ENCODE measurements at places on chromosomes 1 and 21.

DNA sequence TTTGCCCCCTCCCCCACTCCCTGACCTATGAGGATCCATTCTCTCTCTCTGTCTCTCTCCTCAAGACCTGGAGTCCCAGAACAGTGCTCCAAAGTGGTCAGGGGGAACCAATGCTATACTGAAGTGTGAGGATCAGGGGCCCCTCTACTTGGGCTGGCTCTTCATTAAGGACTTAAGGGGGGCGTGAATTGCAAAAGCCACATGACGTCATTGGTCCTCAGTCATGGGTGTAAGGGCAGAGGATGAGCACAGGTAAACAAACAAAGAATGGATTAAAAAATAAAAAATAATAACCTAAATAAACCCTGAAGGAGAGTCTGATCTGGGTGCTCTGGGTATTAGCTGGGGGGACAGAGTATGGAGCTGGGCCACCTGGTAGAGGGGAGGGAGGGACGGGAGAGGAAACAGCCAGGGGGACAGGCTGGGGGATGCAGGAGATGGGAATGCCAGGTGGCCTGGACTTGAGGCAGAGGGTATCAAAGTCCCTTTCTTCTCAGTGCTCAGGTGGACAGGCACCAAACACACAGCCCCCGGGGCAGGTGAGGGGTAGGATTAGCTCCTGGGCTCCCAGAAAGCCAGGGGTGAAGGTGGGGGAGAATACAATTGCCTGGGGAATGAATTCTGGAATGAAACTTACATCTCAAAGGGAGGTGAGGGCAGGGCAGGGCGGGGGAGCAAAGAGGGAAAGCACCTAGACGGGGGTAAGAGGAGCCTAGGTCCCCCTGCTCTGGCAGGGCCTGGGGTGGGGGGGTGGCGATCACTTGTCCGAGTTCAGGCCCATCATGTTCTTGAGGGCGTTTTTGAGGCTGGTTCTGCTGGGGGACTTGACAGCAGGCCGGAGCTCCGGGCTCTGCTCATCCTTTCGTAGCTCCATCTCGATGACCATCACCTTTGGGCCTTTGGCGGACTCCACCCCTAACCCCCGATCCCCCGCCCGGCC is 4.6 kb downstream of the MPZ start:
- no peak for DNase-seq

GRCh38 chr1:65147424-65148177 is 402 bp upstream of the AK4 start:
- no peak for DNase-seq

DNA sequence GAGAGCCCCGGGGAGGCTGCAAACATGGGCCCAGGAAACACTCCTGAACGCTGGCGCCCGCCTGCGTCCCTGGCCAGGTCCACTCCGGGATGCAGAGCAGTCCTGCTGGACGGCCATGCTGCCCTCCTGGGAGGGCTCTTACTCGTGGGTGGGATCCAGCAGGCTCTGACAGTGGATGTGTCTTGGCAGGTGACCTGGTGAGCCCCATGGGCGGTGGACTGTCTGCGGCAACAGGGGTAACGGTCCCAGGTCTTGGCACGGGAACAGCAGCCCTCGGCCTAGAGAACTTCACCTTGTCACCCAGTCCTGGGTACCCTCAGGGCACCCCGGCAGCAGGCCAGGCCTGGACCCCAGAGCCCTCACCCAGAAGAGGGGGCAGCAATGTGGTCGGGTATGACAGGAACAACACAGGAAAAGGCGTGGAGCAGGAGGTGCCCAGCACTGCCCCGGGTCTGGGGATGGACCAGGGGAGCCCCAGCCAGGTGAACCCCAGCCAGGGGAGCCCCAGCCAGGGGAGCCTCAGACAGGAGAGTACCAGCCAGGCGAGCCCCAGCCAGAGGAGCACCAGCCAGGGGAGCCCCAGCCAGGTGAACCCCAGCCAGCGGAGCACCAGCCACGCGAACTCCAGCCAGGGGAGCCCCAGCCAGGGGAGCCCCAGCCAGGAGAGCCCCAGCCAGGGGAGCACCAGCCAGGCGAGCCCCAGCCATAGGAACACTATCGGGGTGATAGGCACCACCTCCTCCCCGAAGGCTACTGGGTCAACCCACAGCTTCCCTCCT is 39.8 kb downstream of the UMODL1 start:
- no peak for DNase-seq

GRCh38 chr1:2525920-2526823 is at the start of gene PANK4:
Gene PANK4 (minus strand): TSS chr1:2526596. CDS start chr1:2526587, 9 bp downstream.
- peak; percentile 87 for DNase-seq

DNA sequence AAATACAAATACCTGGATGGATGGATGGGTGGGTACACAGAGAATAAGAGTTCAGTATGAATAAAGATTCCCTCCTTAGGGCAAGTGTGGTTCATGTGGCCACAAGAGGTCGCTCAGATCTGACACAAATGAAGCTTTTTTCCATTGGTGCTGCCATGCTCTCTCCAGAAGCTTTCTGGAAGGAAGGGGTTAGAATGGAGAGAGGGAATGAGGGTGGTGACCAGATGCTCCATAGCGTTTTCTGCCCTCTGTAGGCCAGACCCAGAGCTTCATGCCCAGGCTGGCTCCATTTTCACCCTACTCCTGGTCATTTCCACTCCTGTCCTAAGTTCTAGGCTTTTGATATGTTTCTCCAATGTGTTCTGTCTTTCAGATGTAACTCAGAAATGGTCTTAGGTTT is 3.3 kb upstream of the FCRL6 start:
- DNase-seq: peak; percentile 9

DNA sequence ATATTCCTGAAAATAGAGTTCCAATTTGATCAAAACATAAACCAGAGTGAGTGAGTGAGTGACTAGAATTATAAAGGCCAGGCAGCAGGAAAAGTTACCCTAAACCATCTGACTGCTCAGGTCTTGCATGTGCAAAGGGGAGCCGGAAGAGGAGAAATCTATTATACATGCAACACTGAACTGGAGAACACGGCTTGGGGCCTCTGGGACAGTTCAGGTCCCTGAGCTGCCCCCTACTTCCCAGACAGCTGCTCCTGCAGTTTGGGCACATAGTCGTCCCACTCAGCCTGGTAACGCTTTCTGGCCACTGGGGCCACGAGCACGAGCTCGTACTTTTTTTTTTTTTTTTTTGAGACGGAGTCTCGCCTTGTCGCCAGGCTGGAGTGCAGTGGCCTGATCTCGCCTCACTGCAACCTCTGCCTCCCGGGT is 40.1 kb downstream of the PTPRC start:
- DNase-seq: no peak

DNA sequence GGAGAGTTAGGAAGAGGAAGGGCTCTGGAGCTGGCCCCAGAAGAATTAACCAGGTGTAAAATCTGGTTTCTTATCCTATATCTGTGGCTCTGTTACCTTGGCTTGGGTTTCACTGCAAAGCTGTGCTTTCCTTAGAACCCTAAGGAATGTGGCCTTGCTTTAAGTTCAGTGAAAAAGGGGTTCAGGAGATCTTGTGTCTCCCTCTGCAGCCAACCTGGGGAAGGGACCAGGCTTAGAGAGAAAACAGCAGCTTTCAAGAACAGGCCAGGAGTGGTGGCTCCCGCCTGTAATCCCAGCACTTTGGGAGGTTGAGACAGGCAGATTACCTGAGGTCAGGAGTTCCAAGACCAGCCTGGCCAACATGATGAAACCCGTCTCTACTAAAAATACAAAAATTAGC is 16.1 kb upstream of the MYCL start:
- no peak for DNase-seq

- DNase-seq: no peak
Observed at GRCh38 chr1:232927830-232928505, 22.4 kb upstream of the NTPCR start.

DNA sequence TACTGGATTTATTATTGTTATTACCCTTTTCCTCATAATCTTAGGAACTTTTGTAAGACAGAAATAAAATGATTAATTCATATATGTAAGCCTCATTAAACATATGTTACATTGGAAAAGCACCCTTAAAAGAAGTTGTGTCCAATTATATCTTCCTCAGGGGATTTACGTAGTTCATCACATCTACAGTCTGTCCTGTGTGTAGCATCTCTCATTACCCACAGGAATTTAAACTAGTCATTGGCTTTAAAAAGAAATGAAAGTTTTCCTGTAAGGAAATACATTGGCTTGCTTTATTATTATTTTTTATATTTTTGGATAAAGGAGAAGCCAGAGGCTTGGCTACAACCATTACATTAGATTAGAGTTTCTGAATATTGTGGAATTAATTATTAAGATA is 56.1 kb downstream of the SWT1 start:
- no peak for DNase-seq

GRCh38 chr1:234931404-234931973 is 197.1 kb downstream of the TOMM20 start:
- no peak for DNase-seq

DNA sequence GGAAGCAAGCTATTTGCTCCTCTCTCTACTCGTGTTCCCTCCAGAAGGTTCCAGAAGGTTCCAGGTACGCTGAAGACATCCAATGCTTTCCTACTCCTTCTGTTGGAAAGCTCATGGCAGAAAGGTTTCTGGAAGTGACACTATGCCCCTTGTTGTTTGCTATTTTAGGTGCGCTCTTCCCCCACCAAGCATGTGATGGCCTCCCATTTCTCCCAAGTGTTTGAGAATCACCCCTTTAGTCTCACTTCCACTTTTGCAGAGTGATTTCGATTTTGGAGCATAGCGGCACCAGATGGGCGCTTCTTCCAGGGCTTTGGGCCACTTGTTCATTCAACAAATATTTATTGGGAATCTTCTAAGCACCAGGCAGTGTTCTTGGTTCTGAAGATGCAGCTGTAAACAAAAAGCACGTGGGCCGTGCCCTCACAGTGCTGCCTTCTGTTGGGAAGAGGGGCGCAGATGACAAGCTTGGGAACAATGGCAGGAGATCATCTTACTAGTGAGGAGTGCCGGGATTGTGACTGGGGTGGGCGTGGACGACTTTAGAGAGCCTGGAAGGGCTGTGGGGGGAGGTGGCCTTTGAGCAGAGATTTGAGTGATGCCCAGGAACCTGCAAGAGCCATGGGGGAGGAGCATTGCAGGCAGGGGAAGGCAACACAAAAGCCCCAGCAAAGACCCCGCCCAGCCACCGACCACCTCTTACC is 43.0 kb upstream of the TARDBP start:
- DNase-seq: no peak

DNA sequence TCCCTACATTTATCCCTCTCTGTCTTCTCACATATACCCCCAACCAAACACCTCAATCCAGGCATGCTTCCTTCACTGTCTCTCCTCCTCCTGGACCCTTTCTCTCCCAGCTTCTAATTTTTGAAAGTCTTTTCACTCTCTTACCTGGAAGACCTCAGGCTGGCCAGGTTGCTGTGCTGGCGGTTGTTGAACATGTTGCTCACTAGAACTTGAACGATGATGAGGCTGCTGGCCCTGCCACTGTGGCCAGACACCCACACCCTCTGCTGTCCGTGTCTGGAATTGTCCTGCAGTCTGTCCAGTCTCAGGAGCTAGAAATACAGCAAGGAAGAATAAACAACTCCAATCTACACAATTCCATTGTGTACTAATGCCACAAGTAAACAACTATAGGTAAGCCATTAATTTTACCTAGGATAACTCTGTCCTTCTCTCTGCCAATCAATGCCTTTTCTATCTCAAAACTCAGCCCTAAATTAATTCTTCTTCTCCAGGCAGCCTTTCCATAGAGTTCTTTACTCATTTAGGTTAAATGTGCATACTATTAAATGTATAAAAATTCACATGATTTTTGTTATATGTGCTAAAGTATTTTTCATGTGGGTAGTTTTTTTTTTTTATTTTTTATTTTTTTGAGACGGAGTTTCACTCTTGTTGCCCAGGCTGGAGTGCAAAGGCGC is 5.1 kb upstream of the CTSK start:
- DNase-seq: no peak

DNA sequence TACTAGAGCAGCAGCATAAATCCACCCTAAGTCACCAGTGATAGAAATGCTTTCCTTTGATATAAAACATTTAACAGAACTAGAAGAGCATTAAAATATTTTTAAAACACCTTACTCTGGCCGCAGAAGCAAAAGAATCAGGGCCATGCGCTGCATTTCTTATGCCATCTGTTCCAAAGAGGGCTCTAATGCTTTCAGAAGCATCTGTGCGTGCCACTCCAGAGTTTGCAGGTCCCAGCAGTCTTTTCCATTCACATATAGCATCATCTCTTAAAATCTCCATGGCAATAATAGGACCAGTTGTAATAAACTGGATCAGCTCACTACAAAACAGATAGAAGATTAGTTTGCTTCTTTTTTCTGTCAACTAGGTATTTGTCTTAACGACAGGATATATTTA is 69.2 kb downstream of the NME7 start:
- DNase-seq: no peak

- DNase-seq: no peak
Observed at GRCh38 chr1:32754317-32755097, 51.9 kb upstream of the SYNC start.

- DNase-seq: no peak
Observed at GRCh38 chr1:194829492-194829891, 1643.1 kb upstream of the B3GALT2 start.

GRCh38 chr21:31414263-31415000 is 70.4 kb upstream of the TIAM1 start:
- no peak for DNase-seq

GRCh38 chr1:23163395-23163794 is 5.3 kb downstream of the LUZP1 start:
- no peak for DNase-seq

DNA sequence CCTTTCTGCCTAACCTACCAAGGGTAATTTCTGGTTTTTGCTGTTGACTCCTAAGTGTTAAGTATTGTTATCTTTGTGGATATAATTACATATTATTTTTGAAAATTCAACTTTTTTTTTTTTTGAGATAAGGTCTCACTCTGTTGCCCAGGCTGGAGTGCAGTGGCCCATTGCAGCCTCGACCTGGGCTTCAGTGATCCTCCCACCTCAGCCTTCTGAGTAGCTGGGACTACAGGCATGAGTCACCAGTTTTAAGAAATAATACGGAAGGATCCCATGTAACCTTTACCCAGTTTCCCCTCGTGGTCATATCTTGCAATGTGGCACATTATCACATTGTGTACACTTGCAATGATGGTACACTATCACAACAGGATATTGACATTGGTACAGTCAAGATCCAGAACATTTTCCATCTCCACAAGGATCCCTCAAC is 3.1 kb downstream of the CHD1L start:
- no peak for DNase-seq

- DNase-seq: no peak
Observed at GRCh38 chr1:6890686-6891085, 105.4 kb downstream of the CAMTA1 start.

DNA sequence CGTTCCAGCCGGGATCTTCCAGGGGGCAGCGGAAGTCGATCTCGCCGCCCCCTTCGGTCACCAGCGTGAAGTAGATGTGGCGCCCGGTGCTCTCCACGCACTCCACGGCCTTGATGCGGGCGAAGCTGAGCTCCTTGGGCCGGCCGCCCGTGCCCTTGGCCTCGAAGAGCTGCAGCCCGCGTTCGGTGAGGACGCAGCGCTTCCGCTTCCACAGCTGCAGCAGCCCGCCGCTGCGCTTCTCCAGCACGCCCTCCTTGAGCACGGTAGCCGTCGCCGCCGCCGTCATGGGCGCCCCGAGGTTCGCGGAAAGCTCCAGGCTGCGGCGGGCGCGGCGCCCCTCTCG is 516 bp downstream of the PHLDA3 start:
- no peak for DNase-seq

Data from T-helper 2 cell (primary cell).